ENCODE measurements at places on chromosomes 6 and 20.

GRCh38 chr6:96687121-96687520, 124.2 kb downstream of the FHL5 start:
- DNase-seq: no peak

GRCh38 chr6:154566866-154567265, 56.4 kb upstream of the CNKSR3 start:
- DNase-seq: no peak

- no peak for DNase-seq
Observed at GRCh38 chr6:68533339-68533795, 101.7 kb upstream of the ADGRB3 start.

DNA sequence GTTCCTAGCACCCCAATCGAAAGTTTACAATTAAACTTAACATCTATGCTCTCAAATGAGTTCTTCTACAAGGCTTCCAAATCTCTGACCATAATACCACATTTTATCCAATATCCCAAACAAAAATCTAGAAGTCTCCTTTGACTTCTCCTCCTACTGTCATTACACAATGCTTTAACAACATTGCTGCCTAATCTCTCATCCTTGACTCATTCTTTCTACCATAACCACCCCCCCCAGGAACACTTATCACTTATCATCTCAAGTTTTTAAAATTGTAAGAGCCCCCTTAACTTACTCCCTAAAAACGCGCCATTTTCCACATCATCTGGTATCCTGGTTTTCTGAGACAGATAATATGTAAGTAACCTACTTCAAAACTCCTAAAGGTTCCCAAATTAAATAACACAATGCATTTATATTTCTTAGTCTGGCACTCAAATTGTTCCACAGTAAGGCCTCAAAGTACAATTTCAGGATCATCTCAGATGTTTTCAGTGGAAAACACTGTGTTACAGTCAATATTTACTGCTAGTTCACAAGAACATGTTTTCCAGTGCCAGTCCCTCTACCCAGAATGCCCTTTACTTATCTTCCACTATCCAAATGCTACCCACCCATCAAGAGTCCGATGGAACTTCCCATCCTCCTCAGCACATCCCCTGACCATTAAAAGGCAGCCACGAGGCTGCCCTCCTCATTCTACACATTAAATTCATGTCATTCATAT, 308.2 kb upstream of the THEMIS start:
- DNase-seq: no peak

GRCh38 chr6:16184129-16184528, 54.3 kb upstream of the GMPR start:
- no peak for DNase-seq

- no peak for DNase-seq
Observed at GRCh38 chr6:166463359-166464067, 80.8 kb upstream of the MPC1 start.

- DNase-seq: no peak
Observed at GRCh38 chr20:571754-572441, 28.3 kb upstream of the CSNK2A1 start.

GRCh38 chr6:17012421-17013225, 89.2 kb upstream of the STMND1 start:
- no peak for DNase-seq

GRCh38 chr20:3199976-3200755, 4.3 kb downstream of the DDRGK1 start:
- no peak for DNase-seq

DNA sequence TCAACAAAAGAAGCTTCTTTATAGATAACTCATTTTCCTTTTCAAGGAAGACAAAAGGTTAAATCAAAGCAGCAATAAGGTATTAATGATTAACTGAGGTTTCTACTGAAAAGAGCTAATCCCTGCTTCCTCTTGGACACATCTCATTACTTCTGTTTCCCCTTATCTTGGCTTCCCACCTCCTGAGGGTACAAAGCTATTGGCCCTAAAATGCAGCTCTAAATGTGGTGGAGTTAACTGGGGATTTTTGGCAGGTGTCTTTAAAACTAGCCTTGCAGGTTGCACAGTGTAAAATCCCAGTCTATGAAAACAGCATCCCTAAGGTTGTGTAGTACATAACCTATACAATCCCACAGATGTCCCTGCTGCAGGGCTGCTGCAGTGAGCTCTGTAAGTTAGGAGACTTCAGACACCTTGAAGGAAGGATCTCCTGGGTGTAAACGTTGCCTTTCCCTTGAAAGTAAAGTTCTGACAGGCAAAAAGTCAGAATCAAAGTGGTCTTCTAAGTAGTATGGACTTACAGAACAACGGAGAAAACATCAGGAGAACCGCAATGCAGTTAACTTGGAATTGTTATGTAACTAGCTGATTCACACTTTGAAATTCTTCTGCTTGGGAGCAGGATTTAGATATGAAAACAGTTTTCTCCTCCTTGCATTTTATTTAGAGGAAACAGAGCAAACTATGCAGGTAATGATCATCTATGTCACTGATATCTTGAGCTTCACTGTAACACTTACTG, 71.7 kb upstream of the TRAF3IP2 start:
- no peak for DNase-seq

GRCh38 chr6:39923861-39924260, 10.4 kb downstream of the MOCS1 start:
- no peak for DNase-seq

DNA sequence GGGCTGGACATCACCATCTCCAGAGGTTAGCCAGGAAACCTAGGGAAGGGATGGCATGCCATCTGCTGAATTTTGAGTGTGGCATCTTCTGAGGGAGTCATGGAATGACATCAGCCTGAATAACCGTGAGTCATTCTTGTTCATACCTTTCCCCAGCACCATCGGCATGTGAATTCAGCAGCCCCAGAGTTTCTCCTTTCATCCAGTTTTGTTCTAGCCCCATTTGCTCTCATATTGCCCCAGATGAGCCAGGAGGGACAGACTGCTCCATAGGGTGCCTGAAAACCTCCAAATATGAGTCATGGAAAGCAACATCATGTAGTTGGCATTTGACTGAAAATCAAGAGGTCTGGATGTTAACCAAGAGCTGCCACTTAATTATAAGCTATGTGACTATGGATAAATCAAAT, 219.2 kb upstream of the SGK1 start:
- DNase-seq: no peak

- no peak for DNase-seq
Observed at GRCh38 chr6:111445861-111446267, 37.2 kb downstream of the REV3L start.

DNA sequence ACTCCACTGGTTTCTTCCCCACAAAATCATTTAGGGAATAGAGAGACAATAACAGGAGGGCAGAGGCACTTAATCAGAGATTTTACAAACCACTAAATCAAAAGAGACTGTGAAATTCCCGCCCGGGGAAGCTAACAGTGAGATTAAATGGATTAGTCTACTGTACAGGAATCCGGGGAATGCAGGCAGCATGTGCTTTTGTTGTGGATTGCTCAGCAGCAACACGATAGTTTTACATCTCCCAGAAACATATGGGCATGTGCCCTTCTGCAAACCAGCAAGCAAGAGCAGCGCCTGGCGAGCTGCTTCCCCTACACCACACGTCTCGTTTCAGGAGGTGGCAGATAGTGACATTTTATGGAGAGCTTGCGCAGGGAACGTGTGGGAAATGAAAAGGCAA, 382.3 kb downstream of the CD83 start:
- no peak for DNase-seq

All from stimulated activated CD4-positive, alpha-beta T cell treated with anti-CD3 and anti-CD28 coated beads, Interleukin-1b, Interleukin-23, amount 100 ng/mL, for 1 hour (primary cell).